ENCODE measurements at places on chromosomes 3 and 15.
A peak's percentile ranks its signal among the peaks of the same experiment; 100 is the strongest.

- no peak for DNase-seq
Observed at GRCh38 chr3:46867550-46867898, 4.3 kb upstream of the MYL3 start.

DNA sequence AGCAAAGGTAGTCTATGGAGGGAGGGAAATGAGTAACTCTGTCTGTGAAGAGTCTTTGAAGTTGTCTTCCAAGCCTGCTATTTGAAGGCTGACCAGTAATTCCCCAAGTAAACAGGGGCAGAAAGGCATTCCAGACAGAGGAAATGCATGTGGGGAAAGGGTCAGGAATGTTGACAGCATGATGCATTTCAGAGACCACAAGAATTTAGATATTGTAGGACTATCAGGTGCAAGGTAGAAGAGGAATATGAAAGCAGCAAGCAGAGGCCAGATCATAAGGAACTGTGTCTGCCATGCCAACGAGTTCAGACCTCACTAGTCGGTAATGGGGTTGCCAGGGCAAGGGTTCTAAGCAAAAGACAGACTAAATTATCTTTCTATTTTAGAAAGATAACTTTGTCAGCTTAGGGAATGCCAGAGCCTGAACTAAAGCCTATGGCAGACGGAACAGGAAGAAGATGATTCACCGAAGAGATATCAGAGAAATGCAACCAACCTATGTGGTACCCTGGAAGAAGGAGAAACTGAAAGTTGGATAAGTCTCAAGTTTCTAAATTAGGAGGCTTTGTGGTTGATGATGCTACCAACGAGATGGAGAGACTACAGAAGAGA is 327.0 kb upstream of the RORA start:
- peak; percentile 88 for DNase-seq

- no peak for DNase-seq
Observed at GRCh38 chr3:21786438-21786797, 35.4 kb upstream of the ZNF385D start.

DNA sequence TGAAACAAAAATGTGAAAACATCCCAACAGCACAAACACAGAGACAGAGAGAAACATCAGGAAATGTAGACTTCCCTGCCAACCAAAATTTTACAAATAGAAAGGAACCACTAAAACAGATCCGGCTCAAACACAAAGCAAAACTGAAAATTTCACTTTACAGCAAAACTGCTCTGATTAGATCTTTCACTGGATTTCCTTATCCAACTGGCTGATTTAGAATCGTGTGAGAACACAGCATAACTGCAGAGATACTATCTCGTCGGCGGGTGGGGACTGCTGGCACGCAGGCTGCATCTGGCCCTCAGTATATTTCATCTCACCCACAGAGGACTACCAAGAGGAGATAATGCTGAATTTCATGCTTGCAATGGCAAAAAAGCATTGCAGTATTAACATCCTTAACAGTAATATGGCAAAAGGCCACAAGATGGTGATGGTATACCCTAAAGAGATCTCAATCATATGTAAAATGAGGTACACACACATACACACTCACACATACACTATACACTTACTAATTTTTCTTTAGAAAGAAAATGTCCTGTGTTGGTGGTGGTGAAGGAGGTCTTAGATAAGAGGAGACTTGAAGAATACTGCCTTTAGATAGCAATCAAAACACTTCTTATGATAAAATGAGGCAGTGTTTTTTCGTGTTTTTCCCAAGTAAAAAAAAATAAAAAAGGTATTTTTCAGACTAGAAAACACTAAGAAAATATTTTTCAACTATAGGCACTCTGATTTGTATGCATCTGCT is 10.6 kb upstream of the LEO1 start:
- DNase-seq: peak; percentile 71

DNA sequence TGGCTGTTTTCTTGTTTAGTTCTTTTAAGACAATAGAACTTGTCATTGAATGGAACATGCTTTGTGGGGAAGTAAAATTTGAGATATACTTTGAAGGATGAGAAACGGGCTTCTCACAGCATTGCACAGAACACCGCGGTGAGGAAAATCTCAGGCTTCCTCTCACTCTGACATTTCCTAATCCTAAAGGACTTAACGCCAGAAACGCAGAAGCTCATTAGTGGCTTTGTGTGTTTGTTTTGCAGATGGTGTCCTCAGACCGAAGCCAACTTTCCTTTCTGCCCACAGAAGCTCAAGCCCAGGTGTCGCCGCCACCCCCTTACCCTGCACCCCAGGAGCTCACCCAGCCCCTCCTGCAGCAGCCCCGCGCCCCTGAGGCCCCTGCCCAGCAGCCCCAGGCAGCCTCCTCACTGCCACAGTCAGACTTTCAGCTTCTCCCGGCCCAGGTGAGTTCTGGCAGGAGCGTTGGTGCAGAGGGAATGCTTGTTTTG is 78.9 kb upstream of the BLM start:
- DNase-seq: no peak

DNA sequence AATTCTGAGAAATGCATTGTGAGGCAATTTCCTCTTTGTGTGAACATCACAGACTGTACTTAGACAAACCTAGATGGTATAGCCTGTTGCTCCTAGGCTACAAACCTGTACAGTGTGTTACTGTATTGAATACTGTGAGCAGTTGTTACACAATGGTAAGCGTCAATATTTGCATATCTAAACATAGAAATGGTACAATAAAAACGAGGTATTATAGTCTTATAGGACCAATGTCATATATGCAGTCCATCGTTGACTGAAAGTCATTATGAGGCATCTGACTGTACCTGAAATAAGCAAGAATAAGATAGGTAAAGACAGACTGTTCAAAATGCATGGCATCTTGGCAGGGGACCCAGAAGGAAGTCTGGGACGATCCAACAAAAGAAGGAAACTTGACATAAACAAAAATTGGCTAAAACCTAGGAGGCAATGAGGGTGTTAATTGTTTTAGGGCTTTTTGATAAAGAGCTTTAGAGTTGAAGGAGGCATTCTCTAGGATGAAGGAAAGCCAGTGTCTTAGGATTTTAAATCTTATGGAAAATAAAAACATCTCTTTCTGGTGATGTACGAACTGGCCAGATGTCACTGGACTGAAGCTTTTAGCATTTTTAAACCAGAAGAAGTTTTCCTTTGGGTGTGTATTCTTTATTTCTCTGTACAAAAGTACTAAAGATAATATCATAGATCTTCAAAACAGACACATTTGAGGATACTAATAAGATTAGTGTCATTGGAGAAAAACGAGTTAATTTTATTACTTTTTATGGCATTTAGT is 9.2 kb upstream of the SPRED1 start:
- no peak for DNase-seq

GRCh38 chr3:16048435-16049318 is 125.8 kb upstream of the GALNT15 start:
- peak; percentile 75 for DNase-seq

DNA sequence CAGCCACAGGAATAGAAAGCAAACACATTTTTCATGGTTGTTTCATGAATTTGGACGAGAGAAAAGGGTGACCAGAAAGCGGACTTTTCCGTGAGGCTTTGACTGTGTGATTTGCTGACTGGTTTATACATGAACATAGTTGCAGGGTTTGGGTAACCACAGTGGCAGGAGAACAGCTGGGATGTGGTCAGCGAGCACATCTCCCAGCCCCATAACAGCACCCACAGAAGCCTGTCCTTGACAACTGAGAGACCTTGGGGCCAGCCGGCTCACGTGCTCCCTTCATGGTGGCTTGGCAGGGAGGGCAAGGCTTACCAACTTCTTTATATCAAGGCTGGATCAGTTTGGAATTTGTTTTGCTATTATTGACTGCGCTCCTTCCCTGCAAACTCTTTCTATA is 13.2 kb upstream of the RGMA start:
- peak; percentile 47 for DNase-seq

DNA sequence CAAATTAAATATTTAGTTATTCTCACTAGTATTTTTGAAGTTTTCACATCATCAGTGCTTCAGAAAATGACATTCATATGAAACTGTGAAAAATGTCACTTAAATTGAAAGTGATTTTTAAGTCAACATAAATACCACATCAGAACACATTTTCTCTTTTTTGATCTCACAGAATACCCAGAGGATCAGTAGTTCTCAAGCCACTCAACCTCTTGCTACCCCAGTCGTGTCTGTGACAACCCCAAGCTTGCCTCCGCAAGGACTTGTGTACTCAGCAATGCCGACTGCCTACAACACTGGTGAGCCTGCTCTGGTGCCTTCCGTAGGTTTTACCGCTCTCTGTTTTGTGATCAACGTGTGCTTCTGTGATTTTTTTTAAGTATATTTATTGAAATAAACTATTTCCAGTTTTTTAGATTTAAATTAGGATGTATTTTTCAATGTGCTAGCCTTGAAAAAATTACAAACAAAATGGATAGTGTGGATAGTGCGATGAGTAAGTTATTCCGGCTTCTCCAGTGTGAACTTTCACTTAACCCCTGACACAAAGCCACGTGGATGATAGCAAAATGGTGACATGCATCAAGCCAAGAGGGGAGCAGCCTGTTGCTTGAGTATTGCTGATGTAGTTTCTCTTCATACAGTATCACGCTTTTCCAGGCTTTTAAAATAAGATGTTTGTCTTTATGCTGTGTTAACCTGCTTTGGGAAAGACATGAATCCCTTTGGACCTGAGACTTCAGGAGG is 26.5 kb downstream of the LYSMD4 start:
- DNase-seq: no peak

GRCh38 chr15:74006774-74007639 is 12.5 kb downstream of the PML start:
- DNase-seq: no peak

DNA sequence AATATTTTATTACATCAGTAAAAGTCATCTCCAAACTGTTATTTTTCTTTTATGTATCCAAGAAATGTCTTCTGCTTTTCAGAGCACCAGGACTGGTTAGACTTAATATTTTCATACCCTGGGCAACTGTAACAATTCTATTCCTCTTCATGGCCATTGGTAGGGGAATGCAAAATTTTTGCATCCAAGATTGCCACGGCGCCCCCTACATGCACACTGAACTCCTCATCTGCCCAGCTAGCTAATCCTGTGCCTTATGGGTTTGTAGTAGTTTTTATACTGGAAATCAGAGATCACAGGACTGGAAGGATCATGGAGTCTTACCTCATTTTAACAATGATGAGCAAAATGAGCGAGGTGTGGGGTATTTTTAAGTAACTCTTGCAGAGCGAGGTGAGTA is 74.2 kb downstream of the CRTC3 start:
- no peak for DNase-seq

- peak; percentile 27 for DNase-seq
Observed at GRCh38 chr3:169104972-169105371, 558.5 kb downstream of the MECOM start.

DNA sequence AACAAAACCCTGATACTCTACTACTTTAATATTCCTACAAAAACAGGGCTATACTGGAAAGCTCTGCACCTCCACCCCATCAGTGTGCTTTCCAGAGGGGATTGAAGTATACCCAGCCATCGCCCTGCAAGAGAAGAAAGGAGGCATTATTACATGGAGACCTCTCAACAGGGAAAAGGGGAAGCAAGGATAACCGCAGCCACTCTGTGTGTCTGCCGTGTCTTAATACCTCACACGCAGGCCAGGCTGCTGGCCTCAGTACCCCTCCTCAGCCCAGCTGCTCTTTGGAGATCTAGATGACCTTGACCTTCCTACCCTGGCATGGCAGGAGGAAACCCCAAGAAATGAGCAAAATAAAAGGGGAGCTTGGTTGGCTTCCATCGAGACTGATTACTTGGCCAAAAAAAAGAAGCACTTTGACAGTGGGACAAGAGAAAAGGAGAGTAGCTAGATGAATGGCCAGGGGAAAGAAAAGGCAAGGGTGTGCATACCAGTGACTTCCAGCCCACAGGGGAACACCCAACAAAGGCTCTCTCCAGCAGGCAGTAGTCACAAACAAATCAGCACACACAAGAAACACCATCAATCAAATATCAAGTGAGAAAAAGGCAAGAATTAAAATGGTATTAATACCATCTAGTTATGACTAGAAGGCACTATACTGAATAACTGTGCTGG is 129.4 kb downstream of the STT3B start:
- DNase-seq: no peak

DNA sequence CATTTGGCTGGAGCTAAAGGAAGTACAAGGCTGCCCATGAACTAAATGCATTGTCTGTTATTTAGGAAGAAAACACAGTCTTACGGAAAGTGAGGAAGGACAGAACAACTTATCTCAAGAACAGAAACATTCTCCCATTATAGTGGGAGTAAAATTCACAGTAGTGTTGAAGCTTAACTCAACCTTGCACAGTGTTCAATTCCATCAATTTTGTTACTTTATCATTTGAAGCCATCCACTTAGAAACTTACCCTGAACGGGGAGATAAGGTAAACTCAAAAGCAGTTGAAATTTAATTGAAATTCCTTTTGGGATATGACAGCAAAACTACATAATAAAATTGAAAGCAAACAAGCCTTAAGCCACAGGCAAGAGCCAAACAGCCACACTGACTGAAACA is 186.9 kb downstream of the PCCB start:
- DNase-seq: no peak

DNA sequence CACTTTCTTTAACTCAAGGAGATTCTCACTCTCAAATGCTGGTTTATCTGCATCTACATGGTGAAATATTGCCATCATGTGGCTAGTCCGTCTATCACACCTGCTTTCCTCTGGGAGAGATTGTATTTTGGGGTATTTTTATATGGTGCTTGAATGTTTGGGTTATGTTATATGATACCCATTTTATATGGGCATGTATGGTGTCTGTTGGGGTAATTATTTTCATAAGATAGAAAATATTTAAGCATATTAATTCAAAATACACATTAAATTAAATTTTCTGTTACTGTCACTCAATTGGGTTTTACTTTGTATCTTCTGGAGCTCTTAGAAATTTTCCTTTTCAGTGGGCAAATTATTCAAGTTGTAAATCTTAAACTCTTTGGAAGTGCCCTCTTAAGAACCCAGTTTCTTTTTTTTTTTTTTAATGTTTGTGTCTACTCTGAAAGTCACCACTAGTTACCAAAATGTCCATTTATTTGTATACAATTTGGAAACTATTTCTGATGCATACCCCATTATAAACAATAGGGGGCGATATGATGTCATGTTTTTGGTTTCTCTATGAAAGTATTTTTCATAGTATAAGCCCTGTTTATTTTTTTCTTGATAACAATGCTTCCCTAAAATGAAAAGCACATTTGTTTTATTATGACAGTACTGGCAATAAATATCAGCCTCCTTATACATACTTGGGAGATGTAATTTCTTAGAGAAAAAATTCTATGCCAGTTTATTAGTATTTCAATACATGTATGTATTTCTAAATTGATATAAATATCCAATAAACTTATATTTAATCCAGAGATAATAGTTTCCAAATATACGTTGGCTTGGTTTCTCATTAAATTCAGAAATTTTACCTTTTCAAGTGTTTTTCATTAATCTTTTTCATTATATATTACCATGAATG is 36.1 kb upstream of the PLSCR5 start:
- peak; percentile 51 for DNase-seq

- DNase-seq: peak; percentile 46
Observed at GRCh38 chr3:19065027-19065426, 83.3 kb upstream of the KCNH8 start.

GRCh38 chr3:212432-212831 is 15.9 kb downstream of the CHL1 start:
- no peak for DNase-seq

Measured in SW480 (cell line).